Glutamatergic neuron (in vitro differentiated cells): ENCODE measurements at places on chromosomes 2 and 18. TPM values are rescaled to one million over a fixed set of nuclear protein-coding genes. Genes with fewer than 3 reads are reported as not detected.

FBXO48 gene
- total RNA-seq: 0.81 TPM

NXPH2 gene
- total RNA-seq: 0.83 TPM

KCNJ3 gene
- 3.6 TPM for total RNA-seq

SPRED2 gene
- total RNA-seq: 54.5 TPM

MRPL19 gene
- 44.6 TPM for total RNA-seq

ERICH2 gene
- total RNA-seq: 2.1 TPM

DNA sequence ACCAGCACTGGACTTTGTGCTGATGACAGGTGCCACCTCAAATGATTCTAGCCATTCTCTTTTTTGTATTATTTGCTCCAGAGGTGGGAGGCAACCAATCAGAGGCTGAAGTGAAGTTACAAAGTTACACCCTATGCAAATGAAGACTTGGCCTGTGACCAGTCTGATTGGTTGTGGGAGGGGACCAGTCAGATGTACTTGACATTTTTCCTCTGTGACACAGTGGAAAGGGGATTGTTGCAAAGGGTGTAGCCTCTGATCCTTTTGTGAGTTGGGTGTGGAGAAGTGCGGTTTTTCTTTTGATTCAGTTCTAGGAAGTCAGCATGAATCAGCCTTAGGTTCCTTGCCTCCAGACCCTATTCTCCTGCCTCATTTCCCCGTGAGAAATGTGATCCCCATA, 244.0 kb downstream of the ARL6IP6 start:
- no peak overlapping the region for H3K27ac ChIP-seq
- H3K4me3 ChIP-seq: no peak overlapping the region
- no peaks in the 10 kb centered on the region for H3K36me3 ChIP-seq
- no peaks in the 10 kb centered on the region for H3K4me1 ChIP-seq

- no peak overlapping the region for H3K4me3 ChIP-seq
- H3K27ac ChIP-seq: no peak overlapping the region
- no peaks in the 10 kb centered on the region for H3K36me3 ChIP-seq
- no peak for DNase-seq
- no peaks in the 10 kb centered on the region for H3K27me3 ChIP-seq
Observed at GRCh38 chr2:107801498-107801897, 25.2 kb upstream of the RGPD4 start.

DNA sequence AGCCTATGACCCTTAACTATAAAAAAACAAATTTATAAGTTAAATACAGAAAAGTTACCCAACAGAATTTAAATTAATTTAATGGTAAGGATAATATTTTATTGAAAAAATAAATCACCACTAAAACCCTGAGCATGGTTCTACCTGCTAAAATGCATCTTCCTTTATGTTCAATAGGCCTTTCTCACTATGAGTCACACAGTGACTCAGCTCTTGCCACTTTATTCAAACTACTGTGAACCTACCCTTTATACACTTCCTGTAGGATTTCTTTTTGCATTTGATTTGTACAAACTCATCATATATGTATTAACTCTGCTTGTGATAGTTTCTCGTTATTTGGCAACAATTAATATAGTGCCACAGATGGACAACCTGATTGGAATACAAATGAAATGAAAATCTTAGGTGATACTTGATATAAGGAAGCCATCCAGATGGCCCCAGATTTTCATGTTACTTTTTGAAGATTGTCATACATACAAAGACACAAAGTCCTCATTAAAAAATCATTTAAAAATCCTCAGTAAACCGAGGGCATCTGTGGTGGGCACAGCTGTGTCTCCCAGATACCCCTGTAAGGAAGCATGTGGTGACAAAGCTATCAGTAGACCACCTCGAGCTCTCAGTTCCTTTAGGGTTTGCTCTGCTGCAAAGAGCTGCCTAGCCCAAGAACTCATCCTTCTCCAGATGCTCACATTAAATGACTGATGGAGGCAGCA, 55.2 kb upstream of the COBLL1 start:
- DNase-seq: no peak
- H3K27ac ChIP-seq: no peak overlapping the region
- H3K27me3 ChIP-seq: peaks cover 4% of the 10 kb centered on the region
- no peaks in the 10 kb centered on the region for H3K36me3 ChIP-seq
- no peak overlapping the region for H3K4me3 ChIP-seq

DNA sequence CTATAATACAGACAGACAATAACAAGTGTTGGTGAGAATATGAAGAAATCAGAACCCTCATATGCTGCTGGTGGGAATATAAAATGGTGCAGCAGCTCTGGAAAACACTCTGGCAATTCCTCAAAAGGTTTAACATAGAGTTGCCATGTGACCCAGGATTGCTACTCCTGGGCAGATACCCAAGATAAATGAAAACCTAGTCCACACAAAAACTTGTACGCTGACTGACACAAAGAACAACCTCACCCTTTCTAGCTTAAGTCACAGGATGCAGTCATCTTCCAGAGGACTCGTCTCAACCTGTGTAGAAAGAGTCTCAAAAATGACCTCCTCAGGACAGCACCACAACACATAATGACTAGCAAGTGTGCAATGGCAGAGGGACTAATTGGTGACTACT, 71.6 kb upstream of the ACAA2 start:
- H3K27ac ChIP-seq: no peak overlapping the region
- no peak for DNase-seq
- peaks cover 4% of the 10 kb centered on the region for H3K27me3 ChIP-seq
- no peak overlapping the region for H3K4me3 ChIP-seq
- peaks cover 2% of the 10 kb centered on the region for H3K4me1 ChIP-seq
- no peaks in the 10 kb centered on the region for H3K36me3 ChIP-seq

DNA sequence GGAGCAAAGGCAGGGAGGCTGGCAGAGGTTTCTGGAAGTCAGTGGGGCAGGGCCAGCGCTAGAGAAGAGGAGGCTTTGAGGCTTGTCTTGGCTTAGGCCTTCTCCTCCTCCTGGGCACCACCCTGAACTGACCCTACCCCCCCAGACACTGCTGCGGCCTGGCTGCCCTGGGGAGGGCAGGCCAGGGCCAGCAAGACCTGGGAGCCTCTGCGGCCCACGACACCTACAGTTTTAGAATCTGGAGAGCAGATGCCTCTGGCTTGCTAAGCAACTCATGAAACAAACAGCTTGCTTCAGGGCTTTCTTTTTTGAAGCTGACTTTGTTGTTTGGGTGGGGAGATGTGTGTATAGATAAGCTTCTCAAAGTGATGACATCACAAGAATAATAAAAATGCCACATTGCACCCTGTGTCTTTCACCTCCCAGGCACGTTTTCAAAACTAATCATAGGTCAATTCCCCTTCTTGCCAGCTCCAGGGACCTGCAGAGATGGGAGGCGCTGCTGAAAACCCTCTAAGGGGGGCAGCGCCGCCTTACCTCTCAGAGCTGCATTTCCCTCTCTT, 46.2 kb upstream of the SMAD7 start:
- peaks cover 9% of the 10 kb centered on the region for H3K4me1 ChIP-seq
- H3K4me3 ChIP-seq: no peak overlapping the region
- DNase-seq: no peak
- H3K27ac ChIP-seq: no peak overlapping the region

- no peaks in the 10 kb centered on the region for H3K27me3 ChIP-seq
- peak; percentile 24 for DNase-seq
- no peak overlapping the region for H3K27ac ChIP-seq
- no peak overlapping the region for H3K4me3 ChIP-seq
- H3K4me1 ChIP-seq: no peaks in the 10 kb centered on the region
- H3K36me3 ChIP-seq: no peaks in the 10 kb centered on the region
Observed at GRCh38 chr2:72367530-72368225, 220.0 kb upstream of the CYP26B1 start.

GRCh38 chr2:240286596-240286995, 146.1 kb upstream of the OTOS start:
- DNase-seq: no peak
- H3K27ac ChIP-seq: no peak overlapping the region
- H3K4me3 ChIP-seq: no peak overlapping the region
- H3K36me3 ChIP-seq: no peaks in the 10 kb centered on the region
- peaks cover 5% of the 10 kb centered on the region for H3K27me3 ChIP-seq
- peaks cover 2% of the 10 kb centered on the region for H3K4me1 ChIP-seq

DNA sequence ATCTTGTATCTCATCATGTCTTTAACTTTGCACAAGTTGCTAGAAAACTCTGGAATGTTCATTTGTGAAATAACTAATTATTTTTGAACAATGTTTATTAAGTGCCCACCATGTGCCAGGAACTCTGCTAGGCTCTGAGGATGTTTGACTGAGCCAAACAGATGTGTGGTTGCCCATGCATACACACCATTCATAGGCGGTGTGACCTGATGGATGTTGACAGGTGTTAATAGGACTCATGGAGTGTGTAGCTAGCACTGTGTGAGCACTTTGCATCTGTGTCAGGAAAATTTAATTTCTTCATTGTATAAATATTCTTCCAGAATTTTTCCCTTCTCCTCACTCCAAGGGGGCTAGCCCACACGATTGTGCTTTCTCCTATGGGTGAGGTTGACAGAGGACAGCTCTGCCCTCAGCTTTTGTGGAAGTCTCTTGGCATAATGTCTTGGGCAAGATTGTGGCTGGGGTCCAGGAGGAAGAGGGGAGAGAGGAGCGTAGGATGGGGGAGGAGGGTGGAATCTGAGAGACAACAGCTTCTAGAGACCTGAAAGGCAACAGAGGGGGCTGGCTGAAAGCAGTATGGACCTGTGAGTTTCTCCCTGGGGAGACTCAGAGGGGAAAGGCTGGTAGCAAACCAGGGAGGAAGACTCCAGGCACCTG, 214.6 kb upstream of the CXCR4 start:
- peaks cover 3% of the 10 kb centered on the region for H3K36me3 ChIP-seq
- DNase-seq: no peak

GRCh38 chr18:32328379-32328778, 138.5 kb downstream of the MEP1B start:
- H3K27me3 ChIP-seq: no peaks in the 10 kb centered on the region
- no peak for DNase-seq
- H3K4me1 ChIP-seq: peaks cover 18% of the 10 kb centered on the region
- H3K36me3 ChIP-seq: no peaks in the 10 kb centered on the region
- H3K4me3 ChIP-seq: no peak overlapping the region

DNA sequence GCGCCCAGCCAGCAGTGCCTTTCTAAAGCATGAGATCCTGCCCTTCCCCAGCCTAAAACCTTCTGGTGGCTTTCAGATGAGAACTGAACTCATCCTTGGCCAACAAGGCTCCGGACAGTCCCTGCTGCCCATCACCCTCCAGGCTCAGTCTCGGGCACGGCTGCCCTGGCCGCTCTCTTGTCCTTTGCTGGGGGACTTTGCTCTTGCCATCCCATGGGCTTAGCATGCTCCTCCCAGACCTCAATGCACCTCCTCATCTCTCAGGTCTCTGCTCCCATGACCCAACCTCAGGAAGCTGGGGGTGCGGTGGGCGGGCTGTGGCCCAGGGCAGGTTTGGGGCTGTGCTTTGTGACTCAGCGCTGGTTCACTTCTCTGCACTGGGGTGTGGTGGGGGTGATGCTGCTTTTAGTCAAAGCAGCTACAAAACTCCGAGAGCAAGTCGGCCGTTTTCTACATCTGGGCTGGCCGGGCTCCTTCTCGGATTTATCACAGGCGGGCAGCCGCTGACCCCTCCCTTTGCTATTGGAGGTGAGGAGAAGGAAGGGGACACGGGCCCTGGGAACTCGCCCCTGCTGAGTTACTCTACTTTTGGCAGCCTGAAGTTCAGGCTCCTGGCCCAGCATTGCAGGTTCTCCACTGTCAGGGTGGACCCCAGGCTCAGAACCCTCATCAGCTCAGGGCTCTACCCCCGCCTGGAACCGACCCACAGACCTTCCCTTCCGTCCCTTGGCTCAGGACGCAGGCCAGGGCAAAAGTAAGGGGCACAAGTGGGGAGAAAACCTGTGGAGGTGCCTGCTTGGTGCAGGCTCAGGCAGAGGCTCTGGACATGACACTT, 90.6 kb upstream of the TAF1B start:
- no peak overlapping the region for H3K27ac ChIP-seq
- H3K27me3 ChIP-seq: peaks cover 5% of the 10 kb centered on the region
- H3K36me3 ChIP-seq: no peaks in the 10 kb centered on the region
- DNase-seq: no peak
- H3K4me1 ChIP-seq: peaks cover 7% of the 10 kb centered on the region
